ENCODE measurements at places on chromosomes 3 and 15. TPM values are rescaled to one million over a fixed set of nuclear protein-coding genes. Genes with fewer than 3 reads are reported as not detected.

The RPL35A gene
- total RNA-seq: 916 TPM

The LEKR1 gene
- total RNA-seq: 1.0 TPM

The WDR76 gene
- 11.1 TPM for total RNA-seq

The IL1RAP gene
- 4.6 TPM for total RNA-seq

The CAMP gene
- total RNA-seq: 0.12 TPM

The CASR gene
- total RNA-seq: not detected
